ENCODE measurements at places on chromosomes 3 and 15.

DNA sequence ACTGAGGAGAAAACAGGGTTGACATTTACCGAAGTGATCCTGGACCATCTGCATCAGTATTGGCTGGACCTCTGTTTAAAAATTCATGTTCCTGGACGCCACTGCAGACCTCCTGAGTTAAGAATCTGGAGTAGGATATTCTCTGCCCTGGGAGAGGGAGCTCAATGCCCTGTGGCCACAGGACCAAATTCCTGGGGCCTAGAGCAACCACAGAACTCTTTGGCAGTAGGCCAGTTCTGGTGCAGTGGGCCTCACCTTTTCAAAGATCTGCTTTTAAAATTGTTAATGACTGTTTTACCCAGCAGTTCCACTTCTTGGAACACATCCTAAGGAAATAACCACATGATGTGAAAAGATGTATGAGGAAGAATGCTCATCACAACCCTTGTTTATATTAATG is 133.3 kb upstream of the ADPGK start:
- no peak for DNase-seq

DNA sequence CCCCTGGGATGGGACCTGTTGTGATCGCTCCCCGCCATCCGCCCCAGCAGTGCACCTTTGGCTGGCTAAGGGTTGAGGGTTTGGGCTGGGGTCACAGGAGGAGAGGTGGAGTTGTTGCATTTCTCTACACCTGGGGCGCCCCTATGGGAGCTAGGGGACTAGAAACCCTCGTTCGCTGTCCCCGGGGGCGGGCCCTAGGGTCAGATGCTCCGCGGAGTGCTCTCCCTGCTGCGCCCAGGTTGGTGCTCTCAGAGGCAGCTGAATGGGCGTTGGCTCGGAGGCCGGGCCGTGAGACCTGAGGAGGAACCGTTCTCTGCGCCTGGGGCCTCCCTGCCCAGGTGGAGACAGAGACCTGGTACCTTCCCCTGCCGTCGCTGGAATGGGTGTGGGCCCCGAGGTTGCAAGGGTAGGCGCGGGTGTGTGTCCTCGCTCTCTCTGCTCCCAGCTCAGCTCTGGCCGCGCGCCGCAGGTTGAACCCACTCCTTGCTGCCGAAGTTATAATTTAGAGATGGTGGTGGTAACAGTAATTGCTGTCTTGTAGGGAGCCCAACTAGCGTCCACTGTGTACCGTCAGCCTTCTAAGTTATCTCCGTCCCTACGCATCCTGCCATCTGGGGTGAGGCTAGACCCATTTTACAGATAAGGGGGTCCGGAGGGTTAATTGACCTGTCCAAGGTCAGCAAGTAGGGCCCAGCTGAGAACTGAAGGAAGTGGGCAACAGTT is 965 bp downstream of the FLNB start:
- no peak for DNase-seq

- no peak for DNase-seq
These were observed 2.1 kb downstream of the SCN5A start for GRCh38 chr3:38647217-38647970.

DNA sequence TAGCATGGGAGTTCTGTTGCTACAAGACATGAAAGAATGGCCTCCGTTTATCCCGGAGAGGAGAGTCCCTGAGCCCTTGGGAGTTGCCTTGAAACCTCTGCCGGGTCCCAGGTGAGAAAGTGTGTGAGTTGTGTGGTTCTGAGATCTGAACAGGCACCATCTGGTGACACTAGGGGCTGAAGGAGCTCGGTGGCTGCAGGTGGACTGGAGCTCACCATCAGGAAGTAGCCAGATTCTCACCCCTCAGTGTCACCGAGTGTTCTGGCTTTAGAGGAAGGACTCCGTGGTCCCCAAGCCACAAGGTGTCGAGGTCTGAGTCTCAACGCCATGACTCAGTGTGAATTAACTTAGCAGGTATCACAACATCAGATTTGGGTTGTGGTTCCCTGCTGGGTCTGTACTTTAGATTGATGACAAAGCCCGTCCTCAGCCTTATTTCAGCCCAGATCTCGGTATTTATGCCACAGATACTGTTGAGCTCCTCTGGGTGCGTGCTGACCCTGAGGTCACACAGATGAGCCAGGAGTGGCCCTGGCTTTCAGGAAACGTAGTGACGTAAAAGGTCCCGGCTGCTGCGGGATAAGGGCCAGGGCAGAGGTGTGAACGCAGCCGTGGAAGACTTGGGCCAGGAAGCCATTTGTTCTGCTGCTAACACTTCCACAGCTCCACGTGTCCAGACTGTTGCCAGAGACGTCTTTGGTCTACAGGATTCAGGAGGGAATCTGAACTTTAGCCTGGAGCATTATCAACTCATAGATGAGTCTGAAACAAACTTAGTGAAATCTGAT is 54.4 kb downstream of the PGPEP1L start:
- no peak for DNase-seq

DNA sequence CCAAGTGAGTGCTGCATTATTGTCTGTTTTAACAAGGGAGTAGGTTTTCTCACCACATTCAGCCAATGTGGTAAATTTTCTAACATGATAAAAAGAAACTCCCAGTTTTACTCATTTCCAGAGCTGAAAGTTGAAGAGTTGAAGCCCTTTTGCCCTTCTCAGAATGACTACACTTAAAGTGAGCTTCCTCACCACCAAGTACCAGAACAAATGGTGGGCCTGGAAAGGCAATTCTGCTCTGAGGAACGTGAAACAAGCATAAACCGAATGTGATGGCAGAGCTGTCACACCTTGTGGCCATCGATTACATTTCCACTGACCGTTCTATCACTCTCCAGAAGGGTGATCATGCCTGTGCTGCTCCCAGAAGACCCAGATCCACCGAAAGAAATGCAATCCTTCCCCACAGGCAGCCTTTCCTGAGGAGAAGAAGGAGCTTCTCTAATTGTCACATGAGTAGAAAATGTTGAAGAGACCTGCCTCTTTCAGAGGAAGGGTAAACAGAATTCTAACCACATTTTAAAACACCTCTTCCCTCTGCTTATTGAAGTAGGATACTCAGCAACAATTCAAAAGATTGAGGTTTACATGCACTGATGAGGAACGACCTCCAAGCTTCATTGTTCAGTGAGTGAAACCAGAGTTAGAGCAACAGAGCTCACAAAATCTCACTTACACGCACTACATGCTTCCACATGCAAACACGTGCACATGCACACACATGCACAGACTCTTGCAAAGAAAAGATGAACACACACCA is 21.4 kb upstream of the CCR9 start:
- no peak for DNase-seq

DNA sequence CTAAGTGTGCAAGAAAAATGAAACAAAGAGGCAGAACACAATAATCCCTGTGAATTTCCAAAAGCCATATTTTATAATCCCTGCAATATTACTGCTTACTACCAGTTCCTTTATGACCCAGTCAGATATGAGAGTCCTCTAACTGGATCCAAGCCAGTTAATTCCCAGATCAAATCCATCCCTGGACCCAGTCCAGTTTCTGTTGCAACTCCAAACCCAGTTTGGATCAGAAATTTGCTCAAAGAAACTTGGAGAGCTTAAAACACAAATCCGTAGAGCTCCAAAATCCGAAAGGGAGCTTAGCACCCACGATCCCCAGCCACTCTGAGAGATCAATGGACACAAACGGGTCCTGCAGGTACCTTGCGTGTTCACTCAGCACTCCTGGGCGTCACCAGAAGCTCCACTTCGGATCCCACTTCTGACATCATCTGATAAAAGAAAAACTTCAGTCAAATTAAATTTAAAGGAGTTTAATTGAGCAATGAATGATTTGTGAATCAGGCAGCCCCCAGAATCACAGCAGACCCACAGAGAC is 32.6 kb upstream of the THUMPD3 start:
- no peak for DNase-seq

- no peak for DNase-seq
These were observed 64.0 kb downstream of the P3H2 start for GRCh38 chr3:190056742-190057141.

DNA sequence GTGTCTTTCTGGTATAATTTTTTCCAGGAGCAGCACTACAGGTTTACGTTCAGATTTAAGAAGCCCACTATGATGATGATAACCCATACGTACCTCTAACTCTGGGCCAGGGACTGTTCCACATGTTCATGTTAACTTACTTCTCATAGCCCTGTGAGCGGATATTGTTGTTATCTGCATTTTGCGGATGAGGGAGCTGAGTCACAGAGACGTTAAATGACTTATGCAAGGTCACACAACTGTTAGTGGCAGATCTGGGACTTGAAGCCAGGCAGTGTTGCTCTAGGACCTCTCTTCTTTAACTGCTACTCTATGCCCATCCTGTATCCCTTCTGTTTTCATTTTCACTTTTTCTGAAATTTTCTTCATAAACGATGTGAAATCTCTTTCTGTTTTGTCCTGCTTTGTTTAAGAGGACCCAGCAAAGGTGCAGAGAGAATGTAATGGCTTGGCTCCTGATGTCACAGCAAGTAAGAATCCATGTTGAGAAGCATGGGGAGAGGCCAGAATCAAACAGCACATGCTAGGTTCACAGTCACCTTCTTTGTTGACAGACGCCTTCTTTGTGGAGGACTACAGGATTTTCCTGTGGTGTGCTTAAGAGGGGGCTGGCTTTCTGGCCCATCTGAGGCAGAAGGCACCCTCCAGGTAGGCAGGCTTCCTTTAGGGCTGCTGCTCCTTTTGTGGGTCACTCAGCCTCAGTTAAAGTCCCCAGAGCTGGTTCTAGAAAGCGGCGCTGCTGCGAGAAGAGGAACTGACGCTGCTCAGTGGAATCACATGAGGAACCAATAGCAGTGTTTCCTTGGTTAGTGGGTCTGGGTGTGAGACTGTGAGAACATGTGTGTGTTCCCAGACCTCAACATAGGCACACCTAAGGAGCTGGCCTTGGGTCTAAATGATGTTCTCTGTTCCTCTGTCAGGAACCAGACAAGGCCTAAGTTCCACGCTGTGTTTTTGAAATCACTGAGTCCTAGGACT is 121.6 kb downstream of the TMEM108 start:
- DNase-seq: no peak

GRCh38 chr3:183073839-183074238 is 25.5 kb downstream of the MCCC1 start:
- DNase-seq: no peak

GRCh38 chr3:177201700-177202397 is 4.6 kb upstream of the TBL1XR1 start:
- DNase-seq: no peak

DNA sequence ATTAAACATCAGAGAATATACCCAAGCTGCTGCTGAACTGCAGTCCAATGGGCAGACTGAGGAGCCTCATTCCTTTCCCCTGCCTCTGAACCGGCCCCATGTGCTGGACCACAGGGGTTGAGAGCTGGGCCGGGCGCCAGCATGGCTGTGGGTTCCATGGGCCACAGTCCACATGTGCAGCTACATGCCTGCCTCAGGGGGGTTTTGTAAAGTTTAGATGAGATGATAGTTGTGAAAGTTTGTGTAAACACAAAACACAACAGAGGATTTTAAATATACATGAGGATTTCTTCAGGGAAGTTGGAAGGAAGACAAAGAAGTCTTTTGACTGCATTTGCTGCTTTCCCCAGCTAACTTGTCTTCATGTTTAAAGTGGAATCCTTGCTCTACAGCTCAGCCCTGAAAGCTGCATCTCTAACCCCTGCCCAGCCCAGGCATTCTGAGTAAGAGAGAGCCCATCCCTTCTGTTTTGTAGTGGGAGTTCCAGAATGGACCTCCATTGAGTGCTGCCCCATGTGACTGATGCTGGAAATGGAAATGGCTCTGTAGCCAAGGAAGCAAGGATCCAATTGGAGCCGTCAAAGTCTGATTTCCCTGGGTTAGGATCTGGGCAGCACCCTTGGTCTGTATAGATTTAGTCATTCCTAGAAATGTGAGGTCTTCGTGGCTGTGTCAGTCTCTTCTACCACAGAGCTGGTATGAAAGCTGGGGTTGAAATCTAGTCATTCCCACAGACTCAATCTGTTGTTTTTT is 17.5 kb downstream of the SLC12A8 start:
- DNase-seq: no peak

DNA sequence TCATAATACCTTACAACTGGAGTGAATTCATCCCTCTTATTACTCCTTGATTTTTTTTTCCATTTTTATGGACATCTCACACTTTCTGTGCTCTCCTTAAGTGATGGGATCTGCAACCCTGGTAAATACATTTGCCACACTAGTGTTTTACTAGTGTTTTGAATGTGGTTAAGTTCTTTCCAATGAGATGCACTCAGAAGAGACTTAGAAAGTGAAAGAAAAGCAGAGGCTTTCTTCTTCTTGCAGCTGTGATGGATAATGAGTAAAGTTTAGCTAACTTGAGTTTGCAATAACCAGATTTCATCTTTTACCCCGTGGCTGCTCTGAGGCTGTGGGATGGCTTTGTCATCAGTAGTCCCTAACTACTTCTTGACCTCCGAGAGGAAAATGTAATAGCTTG is 1248.4 kb downstream of the NSUN3 start:
- no peak for DNase-seq

DNA sequence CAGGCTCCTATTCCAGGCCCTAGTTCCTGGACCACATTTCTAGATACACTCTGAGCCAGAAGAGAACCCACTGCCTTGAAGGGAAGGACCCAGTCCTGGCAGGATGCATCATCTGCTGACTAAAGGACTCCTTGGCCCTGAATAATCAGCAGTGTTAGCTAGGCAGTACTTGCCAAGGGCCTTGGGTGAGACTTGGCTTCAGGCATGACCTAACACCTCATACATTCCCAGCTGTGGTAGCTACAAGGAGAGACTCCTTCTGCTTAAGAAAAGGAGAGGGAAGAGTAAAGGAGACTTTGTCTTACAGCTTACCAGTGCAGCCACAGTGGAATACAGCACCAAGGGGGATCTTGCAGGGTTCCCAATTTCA is 26.4 kb downstream of the PEAK1 start:
- no peak for DNase-seq

DNA sequence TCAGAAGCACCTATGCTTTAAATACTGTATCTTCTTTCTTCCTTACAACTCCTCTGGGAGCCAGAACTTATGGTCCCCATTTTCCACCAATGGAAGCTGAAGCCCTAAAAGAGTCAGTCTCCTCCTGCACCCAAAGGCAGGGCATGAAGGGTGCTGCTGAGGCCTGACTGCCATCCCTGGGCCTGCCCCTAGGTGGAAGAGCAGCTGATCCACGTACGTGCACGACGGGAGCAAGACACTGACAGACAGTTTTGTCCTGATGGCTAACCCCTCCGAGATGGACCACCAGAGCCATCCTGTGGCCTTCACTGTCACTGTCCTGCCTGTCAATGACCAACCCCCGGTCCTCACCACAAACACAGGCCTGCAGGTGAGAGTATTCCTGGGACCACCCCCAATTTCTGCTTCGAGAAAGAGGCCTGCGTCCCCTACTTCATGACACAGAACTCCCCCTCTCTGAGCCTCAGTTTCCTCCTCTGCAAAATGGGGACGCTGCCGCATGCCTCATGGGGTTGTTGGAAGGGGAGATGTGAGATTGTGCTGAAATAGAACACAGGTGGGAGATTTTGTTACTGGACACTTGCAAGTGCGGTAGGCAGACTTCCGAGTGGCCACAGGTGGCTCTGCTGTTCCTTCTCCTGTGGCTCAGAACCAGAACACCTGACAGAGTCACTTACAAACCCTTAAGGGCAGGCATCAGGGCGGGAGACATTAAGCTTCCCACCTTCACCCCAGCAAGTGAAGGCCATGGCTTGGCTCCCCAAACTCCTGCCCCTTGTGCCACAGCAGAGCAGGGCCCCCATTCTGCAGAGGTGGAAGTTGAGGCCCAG is 175.4 kb downstream of the TBC1D2B start:
- no peak for DNase-seq

- DNase-seq: no peak
These were observed 55.0 kb upstream of the SNRPN start for GRCh38 chr15:24899795-24900194.

Data from frontal cortex (tissue), 4 donors.